ENCODE measurements at places on chromosomes 2 and 18.

DNA sequence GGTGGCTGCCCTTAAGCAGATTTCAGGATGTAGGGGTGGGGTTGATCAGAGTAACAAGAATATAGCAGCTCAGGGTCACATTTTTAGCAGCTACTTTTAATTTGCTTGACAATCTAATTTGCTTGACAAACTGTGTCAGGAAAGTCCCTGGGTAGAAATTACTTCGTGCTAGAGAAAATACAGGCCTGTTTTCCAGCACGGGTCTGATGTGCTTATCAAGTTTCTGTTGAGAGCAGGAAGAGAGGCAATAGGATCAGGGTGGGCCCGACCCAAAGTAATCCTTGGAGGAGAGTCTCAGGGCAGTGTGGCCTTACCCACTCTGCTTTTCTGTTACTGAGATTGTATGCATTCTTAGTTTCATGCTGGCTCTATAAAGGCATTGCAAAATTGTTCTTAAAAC lies 221.5 kb downstream of the TSN start:
- no peak for DNase-seq

- DNase-seq, result no peak
These were observed 94.0 kb upstream of the SULT1C3 start for GRCh38 chr2:108145557-108146326.

DNA sequence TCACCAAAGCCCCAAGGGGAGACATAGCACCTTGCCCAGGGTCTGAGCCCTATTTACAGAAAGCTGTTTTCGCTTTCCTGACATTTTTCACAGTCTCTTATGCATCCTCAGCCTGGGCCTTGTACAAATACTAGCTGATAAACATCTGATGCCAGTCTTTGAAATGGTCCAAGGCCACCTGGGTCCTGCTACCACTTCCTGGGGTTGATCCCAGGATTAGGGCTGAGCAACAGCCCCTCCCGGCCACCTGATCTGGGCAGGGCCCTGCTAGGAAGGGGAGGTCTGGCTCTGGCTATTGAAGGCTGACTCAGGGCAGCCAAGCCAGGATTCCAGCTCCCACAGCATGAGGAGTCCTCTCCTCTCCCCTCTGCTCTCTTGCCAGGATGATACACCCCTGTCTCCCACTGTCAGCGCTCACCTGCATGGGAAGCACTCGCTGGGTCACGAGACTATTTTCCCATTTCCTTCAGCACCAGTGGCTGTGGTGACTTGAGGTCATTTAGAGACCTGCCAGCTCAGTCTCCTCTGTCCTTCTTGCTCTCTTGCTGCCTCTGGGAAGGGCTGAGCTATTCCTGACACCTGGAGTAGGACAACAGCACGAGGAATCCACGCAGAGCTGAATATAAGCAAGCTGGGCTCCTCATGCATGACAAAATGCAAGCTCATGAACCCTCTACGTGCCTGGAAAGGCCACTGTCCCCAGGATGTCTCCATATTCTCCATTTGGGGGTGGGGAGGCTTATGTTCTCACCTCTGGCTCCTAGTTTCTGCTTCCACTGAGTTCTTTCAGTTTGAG lies 53.0 kb upstream of the LGALSL start:
- no peak for DNase-seq

DNA sequence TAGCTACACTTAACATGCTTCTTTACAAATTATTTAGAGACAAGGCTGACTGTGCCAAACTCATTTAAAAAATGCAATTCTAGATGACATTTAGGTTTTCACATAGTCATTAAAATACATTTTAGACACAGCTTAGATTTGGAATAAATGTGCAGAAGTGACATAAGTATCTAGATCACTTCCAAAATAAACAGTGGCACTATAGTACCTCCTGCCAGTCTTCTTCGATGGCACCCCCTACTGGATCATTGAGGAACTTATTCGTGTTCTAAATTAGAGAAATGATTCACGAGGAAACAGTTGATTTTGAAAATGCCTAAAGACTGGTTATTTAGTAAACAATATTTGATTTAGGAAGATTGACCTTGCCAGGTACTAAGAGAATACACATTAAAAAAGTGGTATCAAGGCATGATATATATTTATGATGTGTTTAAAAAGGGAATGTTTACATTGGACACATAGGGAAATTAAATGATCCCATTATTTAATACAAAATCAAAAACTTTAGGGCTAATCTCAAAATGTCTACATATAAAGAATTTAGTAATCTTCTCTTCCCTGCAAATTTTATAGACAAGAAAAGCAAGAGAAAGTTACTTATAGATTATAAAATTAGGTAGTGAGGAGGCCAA lies 323.9 kb downstream of the XIRP2 start:
- peak; percentile 54 for DNase-seq

DNA sequence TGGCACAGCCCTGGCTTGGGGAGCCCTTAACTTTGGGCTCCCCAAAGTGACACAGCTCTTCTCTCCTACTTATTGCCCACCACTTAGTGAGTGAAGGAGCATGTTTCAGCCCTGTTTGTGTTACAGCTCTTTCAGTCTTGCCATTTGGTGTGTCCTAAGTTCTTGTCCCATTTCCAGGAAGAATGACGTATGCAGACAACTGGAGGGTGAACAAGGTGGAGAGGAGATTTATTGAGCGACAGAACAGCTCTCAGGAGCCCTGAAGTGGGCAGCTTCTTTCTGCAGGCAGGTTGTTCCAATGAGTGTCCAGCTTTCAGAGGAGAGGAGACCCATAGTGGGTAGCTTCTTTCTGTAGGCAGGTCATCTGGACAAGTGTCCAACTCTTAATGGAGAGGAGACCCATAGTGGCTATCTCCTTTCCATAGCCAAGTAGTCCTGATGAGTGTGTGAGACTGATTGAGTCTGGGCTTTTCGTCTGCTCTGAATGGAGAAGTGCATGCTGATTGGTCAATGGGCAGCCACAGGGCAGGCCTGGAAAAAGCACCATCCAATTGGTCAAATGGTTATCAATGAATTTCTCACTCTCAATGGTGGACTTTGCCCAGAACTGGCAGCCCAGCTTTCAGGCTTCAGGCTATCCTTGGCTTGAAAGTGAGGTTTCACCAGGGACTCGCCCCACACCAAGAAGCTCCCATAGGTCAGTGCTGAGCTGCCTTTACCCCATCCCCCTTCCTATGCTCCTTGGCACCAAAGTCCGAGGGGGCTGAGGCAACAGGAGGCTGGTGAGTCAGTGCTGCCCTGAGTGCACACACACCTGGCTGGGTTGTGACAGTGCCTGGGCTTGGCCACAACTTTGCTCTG lies 688.2 kb downstream of the NYAP2 start:
- no peak for DNase-seq

- no peak for DNase-seq
These were observed 3.6 kb upstream of the KYNU start for GRCh38 chr2:142873831-142874287.

GRCh38 chr2:236120141-236120601 lies 48.0 kb downstream of the GBX2 start:
- DNase-seq, result peak; percentile 43

DNA sequence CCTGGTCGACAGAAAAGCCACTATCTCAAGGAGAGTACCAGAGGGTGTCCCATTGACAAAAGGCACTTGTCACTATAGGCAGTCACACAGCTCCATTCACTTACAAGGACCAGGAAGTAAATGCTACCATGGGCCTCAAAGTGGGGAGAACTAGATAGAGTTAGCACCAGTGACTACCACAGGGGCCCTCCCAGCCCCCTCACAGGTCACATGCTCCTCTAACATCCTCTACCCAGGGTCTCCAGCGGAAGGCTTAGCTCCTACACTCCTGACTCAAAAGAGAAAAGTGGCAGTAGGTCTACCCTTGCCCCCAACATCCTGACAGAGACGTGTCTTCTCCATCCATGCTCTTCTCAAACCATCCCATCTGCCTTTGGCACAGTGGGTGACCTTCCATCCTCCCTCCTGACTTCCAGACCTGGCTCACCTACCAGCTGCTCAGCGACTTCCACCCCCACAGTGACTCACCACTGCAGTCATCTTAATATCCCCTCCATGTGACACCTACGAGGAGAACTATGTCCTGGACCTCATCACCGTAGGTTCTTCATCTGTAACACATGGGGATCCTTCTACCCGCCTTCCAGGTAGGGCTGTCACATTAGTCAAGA lies 5.6 kb upstream of the DNMT3A start:
- DNase-seq, result no peak

- no peak for DNase-seq
These were observed 555.2 kb upstream of the KLHL29 start for GRCh38 chr2:22829791-22830190.

DNA sequence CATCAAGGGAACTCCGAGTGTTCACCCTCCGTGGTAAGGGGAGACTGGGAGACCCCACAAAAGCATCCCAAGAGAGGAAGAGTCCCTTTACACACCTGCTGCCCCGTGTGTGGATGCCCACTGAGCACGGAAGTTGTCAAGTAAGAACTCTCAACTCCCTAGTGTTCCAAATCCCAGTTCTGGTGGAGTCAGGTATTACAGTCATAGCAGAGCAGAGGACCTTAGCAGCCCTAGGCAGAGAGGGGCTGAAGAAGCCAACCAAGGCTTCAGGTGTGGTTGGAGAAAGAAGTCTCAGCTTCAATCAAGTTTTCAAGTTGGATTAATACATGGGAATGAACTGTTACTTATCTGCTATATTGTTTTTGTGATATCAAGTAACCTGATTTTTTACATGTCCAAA lies 512.5 kb downstream of the RNF144A start:
- no peak for DNase-seq

DNA sequence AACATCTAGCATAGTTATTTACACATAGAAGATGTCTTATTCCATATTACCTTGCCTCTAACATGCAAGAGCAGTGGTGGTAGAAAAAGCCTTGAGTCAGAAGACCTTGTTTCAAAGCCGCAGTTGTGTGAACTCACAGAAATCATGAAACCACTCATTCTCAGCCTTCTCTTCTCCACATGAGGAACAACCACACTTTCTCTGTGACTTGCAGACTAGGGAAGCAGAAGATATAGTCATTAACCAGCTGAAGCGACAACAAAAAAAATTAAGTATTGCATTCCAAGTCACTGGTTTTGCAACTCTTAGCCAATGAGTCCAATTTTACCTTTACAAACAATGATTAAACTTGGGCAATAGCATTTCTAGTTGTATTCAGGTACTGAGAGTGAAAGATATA lies 19.0 kb downstream of the TWSG1 start:
- DNase-seq, result no peak

DNA sequence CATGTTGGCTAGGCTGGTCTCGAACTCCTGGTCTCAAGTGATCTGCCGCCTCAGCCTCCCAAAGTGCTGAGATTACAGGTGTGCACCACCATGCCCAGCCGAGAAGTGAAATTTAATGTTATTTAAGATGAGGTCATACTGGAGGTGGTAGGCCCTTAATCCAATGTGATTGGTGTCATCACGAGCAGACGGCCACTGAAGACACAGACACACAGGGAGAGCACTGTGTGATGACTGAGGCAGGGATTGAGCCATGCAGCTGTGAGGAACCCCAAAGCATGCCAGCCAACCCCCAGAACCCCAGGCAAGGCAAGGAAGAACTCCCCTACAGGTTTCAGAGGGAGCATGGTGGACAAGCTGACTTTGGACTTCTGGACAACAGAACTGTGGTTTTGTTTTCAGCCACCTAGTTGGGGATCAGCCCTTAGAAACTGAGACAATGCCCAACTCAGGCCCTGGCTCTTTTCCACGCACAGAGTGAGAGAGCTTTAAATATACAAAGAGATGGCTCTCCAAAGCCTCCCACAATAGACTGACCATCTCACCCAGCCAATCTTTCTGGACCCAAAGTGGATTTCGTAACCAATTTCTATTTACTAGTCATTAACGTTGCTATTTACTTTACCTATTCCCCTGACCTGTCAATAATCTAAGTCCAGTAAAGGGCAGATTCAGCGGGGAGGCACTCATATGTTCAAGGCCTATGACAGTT lies 34.2 kb downstream of the TBC1D8 start:
- DNase-seq, result peak; percentile 36

DNA sequence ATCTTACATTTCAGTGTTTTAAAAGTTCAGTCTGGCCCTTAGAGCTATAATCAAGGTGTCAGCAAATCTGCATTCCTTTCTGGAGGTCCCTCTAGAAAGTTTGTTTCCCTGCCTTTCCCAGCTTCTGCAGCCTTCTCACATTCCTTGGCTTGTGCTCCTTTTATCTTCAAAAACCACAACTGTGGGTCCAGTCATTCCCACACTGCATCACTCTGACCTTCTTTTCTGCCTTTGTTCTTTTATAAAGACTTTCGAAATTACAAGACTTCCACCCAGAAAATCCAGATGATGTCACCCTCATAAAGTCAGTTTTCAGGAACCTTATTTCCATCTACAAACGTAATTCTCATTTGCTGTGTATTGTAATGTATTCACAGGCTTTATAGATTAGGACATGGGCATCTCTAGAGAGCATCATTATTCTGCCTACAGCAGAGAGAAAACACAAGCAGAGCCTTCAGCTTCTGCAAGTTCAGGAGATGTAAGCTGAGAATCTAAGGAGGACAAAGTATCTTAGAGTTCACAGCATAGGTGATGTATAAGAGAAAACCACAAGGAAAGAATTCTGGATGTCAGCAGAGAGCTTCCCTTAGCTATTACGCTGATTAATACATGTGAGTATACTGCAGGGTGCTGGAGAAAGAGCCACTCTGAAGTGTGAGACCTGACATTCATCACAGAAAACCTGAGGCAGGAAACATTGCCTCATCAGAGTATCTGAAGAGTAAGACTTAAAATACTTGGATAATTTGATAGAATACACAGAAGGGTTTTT lies 1100.2 kb downstream of the CBLN2 start:
- DNase-seq, result no peak

DNA sequence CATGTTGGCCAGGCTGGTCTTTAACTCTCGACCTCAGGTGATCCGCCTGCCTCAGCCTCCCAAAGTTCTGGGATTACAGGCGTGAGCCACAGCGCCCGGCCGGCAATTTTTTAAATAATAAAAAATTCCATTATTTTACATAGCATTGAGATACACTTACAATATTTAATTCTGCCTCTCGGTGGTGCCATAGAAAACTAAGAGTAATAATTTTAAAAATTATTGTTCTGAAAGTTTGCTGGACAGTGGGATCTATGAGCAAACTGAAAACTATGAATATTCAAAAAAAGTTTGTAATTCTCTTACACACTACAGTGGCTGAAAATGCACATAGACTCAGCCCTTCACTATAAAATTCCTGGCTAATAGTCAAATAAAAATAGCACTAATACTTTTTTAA lies 90.9 kb upstream of the STON1 start:
- DNase-seq, result no peak

DNA sequence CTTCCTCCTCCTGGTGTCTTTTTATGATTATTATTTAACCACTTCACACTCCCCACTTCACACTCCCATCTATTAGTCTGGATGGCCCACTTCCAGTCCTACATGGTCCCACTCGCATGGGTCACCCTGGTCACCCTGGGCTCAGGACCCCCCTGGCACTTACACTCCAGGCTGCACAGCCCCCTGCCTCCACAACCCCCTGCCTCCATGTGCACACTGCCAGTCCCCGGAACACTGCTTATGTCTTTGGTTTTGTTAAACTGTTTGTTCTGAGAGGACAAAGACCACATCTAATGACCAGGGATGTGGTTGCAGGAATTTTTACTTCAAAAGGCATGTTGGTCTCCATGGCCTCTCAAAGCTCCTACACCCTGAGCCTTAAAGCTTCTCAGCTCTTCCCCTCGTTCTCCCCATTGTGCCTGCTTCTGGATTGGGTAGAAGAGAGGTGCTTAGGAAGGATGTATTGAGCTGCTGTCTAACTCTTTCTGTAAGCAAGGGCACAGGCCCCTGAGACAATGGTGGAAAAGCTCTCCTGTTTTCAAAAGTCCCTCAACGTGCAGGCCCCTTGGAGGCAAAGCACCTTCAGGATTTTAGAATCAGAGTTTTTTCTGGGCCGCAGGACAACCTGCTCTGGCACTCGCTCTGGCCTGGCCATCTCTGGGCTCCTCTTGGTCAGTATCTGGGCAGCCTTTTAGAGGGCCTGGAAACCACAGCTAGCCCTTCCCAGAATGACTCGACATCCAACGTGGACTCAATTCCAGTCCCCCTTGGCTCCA lies 150.0 kb upstream of the HAAO start:
- DNase-seq, result no peak
